Activated naive CD4-positive, alpha-beta T cell treated with anti-CD3 and anti-CD28 coated beads, Interleukin-2, amount 50 U/mL, for 72 hours (primary cell): ENCODE measurements at places on chromosomes 11 and 22. TPM values are rescaled to one million over a fixed set of nuclear protein-coding genes. Genes with fewer than 3 reads are reported as not detected.
A peak's percentile ranks its signal among the peaks of the same experiment; 100 is the strongest.

- peak; percentile 48 for DNase-seq
These were observed 3.2 kb upstream of the GNAZ start for GRCh38 chr22:23067023-23067650.

- DNase-seq: no peak
These were observed 49.6 kb upstream of the E2F8 start for GRCh38 chr11:19290356-19290755.

GRCh38 chr22:46407748-46408147 is 72.2 kb downstream of the TRMU start:
- no peak for DNase-seq

The STT3A gene
- 112 TPM for total RNA-seq

- no peak for DNase-seq
These were observed 9.6 kb upstream of the UCP3 start for GRCh38 chr11:74018331-74019005.

The MRGPRX3 gene
- not detected for total RNA-seq

GRCh38 chr11:102001657-102002338 is 45.4 kb upstream of the CFAP300 start:
- no peak for DNase-seq

DNA sequence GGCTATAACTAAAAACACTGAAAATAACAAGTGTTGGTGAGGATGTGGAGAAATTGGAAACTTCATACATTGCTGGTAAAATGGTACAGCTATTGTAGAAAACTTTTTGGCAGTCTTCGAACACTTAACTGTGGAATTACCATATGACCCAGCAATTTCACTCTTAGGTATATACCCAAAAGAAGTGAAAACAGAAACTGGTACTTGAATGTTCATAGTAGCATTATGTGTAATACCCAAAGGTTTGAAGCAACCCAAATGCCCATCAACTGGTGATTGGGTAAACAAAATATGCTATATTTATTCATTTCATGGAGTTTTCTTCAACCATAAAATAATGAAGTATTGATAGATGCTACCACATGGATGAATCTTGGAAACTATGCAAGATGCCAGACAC is 40.8 kb upstream of the FTH1 start:
- no peak for DNase-seq

GRCh38 chr22:32874976-32875375 is 73.5 kb downstream of the TIMP3 start:
- DNase-seq: no peak

The TMEM86A gene
- total RNA-seq: 1.5 TPM

The DDX10 gene
- 36.8 TPM for total RNA-seq

The ANGPTL5 gene
- total RNA-seq: not detected

DNA sequence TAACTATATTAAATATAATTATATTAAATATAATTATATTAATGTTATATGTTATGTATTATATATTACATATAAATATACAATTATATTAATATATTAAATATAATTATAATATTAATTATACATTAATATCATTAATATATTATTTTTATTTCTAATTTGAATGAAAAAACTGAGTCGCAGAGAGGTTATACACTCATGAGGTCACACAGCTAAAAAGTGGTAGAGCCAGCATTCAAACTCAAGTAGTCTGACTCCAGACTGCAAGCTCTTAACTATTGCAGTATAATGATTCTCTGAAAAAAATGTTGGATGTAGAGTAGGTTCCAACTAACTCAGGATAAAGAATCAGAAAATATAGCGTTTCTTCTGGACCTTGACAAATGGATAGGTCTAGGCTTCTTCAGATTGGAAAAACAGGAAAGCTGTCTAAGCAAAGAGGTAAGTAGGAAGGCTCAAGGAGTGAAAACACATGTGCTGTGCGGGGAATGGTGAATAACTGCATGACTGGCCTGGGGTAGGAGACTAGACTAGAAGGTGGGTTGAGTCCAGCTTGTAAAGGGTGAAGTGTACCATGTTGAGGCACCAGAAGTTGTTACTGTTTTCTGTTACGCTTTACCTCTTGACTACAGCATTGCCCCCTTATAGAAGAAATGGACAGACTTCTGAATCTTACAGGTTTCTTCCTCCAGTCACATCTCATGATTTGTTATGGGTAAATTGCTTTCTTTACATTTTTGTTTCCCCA is 80.3 kb downstream of the TRIM44 start:
- DNase-seq: no peak

DNA sequence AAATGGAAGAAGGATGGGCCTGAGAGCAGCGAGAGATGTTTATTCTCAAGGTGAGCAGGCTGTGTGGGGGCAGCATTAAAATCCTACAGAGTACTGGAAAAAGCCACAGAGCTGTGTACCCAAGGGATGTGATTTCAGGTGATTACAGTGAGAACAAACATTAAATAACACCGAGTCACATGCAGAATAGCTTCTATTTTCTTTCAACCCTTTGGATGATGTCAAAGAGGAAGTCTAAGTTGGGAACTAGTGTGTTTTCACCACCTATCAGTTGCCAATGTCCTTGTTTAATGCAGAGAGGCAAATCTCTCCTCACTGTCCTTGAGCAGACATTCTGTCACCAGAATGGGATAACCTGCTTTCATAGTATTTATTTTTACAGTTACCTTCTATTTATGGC is 379.6 kb upstream of the NARS2 start:
- no peak for DNase-seq

The NAV2 gene
- total RNA-seq: 0.88 TPM

The OR5AR1 gene
- not detected for total RNA-seq

- no peak for DNase-seq
These were observed 26.0 kb downstream of the LIMK2 start for GRCh38 chr22:31238057-31238456.

DNA sequence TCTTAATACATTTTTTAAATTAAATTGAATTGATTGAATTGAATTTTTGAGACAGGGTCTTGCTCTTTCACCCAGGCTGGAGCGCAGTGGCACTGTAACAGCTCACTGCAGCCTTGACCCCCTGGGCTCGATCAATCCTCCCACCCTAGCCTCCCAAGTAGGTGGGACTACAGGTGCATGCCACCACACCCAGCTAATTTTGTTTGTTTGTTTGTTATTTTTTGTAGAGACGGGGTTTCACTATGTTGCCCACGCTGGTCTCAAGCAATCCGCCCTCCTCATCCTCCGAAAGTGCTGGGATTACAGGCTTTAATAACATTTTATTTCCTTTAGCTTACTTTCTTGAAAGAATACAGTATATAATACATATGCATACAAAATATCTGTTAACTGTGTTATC is 226.9 kb downstream of the BUD13 start:
- no peak for DNase-seq

The MFRP gene
- not detected for total RNA-seq

DNA sequence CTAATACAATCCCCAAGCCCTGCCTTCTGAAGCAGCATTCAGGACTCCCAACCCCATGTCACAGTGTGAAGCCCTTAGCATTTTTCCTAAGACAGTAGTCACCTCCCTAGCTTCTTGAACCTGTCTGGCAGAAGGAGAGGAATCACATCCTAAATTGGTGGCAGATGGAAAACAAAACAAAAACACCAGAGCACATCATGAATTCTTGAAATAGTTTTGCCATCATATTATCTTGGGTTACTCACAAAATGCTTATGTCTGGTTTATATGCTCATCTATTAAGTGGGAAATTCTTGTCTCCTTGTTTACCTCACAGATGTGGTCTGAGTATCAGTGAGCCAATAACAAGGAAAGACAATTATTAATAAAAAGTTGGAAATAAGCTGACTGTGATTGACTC is 15.3 kb downstream of the OR51M1 start:
- no peak for DNase-seq

DNA sequence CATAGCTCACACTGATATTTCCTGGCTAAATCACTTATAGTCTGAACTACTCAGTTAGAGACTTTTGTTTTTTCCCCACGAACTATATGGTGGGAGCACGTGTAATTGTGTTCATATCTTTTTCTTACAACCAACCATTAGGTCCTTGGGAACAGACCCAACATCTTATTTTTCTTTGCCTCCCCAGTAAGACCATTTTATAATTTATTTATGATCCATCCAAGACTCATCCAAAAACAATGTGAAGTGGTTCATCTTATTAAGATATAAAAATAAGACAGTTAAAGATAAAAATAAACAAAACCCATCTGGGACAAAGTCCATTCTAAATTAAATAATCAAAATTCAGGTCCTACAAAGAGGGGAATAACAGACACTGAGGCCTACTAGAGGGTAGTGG is 90.8 kb downstream of the FAM168A start:
- DNase-seq: no peak

The CNIH2 gene
- total RNA-seq: 4.5 TPM

The VSIG10L2 gene
- not detected for total RNA-seq

The DDI1 gene
- not detected for total RNA-seq

The KDM2A gene
- 97.5 TPM for total RNA-seq

- no peak for DNase-seq
These were observed 23.6 kb downstream of the FLI1 start for GRCh38 chr11:128717516-128717915.

The ASPHD2 gene
- 3.5 TPM for total RNA-seq

DNA sequence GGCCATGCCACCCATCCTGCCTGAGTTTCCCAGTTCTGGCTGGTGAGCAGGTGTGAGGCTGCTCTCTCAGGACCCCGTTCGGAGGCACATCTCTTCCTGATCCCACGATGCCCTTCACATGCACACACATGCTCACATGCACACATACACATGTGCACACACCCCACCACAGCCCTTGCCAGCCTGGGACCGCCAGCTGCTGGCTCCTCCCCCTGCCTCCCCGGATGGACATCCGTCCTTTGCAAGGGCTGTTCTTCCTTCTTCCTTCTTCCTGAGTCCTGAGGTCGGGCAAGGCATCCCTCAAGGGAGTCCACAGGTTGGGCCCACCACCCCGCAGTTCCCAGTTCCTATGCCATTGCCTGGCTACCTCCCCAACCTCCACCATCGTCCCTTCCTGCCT is 10.5 kb upstream of the CDKN1C start:
- no peak for DNase-seq

The PDE3B gene
- 10.7 TPM for total RNA-seq

- no peak for DNase-seq
These were observed 102.3 kb downstream of the CHST1 start for GRCh38 chr11:45563171-45563570.

GRCh38 chr22:41320416-41321240 is 19.3 kb downstream of the ZC3H7B start:
- no peak for DNase-seq

The MS4A12 gene
- total RNA-seq: not detected

The ART5 gene
- not detected for total RNA-seq

DNA sequence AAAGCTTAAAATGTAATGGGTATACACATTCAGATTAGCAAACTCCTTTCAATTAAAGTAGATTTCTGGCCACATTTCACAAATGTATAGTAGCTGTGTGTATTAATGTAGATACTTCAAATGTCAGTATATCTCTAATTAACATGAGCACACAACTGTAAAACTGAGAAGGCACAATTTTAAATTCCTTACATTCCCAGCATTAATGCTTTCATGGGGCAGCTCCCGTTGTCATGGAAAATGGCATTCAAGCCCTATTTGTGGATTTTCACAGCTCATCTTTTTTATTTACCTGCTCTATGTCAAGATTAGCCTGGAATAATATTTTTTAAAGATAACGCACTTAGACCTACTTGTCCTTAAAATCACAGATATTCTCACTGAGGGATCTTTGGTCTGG is 113.6 kb upstream of the SOX6 start:
- no peak for DNase-seq

DNA sequence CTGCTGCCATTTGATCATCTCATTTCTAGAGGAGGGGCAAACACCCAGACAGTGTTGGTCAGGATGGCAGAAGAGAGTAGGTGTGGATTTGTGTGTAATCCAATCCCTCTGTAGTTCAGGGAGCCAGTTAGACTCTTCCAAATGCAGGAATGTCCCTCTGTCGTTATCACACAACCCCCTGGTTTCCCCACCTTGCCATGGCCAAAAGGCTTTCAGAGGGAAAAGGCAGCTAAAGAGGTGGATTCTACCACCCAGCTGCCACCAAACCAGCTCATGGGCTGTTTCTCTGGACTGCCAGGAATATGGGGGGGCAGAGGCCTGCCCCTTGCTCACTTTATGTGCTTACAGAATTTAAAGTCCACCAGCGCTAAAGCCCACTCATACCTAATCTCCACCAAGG is 18.1 kb downstream of the TSKU start:
- DNase-seq: no peak

DNA sequence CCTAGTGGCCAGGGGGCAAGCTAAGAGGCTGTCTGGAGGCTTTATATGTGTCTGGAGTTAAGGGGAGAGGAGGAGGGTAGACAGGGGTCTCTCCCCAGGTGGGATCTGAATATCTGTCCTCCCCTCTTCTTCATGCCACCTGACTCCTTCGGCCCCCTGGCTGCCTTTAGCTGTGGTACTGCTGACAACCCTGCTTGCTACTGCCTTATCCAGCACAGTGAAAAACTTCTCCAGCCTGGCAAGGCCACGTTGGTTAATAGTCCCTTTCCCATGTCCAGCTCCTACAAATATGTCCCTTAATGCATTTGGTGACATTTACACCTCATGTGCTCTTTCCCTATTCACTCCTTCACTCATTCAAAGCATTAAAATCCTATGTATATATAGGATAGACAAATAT is 42.4 kb upstream of the NNMT start:
- no peak for DNase-seq

DNA sequence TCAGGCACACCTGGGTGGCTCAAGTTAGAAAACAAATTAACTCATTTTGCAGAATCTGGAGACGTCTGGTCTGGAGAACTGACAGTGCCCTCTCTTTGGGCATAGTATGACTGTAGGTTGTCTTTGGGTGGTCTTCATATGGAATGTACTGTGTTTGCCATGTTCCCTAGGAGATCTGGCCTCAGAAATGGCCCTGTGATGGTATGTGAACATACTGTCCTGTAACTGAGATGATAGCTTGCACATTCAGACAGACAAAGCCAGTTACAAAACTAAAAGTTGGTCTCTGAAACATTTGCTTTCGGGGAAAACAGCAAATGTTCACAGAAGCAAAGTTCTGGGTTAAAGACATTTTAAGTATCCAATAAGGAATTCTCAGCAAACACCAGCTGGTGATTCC is 29.7 kb downstream of the CD44 start:
- no peak for DNase-seq

DNA sequence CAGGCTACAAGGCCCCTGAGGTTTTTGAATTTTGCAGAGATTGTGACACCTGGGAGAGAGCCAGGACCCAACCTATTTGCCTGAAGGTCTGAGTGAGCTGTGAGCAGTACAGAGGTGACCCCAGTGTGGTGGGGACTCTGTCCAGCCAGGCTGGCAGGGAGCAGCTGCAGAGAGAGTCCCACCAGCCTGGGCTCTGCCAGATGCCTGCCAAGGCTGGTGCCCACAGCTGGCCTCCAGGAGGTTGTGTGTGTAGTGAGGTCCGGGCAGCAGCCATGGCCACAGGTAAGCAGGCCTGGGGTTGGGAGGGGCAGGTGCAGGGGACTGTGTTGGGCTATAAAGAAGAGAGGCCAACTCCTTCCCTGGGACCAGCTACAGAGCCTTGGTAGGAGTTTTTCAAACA is 144.8 kb downstream of the CRYBB2 start:
- DNase-seq: no peak
